ENCODE measurements at places on chromosomes 7 and 10. TPM values are rescaled to one million over a fixed set of nuclear protein-coding genes. Genes with fewer than 3 reads are reported as not detected.

Gene PRSS37
- total RNA-seq = not detected

Gene COA1
- total RNA-seq = 32.4 TPM

Gene RNF148
- not detected for total RNA-seq

DNA sequence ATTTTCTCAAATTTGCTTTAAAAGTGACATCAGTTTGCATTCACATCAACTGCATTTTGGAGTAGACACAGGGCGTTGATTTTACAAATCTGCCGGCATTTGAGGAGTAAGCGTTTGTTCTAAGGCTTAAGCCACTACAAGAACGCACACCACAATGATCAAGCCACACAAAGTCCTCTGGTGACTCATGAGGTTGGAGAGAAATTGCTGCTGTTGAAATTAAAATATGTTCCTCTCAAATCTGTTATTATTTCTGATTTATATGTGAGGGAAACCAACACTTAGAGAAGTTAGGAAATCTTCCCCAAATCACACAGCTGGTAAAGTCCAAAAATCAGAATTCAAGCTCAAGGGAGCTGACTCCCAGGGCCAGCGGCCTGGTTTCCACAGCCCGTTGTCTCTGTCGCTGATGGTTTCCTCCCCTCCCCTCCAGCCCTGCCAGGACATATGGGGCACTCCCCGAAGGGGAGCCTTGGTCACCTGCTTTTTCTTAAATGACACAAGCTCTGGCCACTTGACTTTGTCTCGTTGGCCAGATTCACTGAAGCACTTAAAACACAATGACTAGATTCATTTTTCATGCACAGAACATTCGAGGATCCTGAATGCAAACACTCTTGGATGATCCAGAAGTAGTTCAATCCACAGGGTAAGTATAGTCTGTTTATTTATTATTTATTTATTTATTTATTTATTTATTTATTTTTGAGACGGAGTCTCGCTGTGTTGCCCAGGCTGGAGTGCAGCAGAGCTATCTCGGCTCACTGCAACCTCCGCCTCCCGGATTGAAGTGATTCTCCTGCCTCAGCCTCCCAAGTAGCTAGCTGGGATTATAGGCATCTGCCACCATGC, 29.2 kb upstream of the KLF6 start:
- no peak for DNase-seq

GRCh38 chr10:44258019-44258418, 126.9 kb downstream of the CXCL12 start:
- DNase-seq = no peak

DNA sequence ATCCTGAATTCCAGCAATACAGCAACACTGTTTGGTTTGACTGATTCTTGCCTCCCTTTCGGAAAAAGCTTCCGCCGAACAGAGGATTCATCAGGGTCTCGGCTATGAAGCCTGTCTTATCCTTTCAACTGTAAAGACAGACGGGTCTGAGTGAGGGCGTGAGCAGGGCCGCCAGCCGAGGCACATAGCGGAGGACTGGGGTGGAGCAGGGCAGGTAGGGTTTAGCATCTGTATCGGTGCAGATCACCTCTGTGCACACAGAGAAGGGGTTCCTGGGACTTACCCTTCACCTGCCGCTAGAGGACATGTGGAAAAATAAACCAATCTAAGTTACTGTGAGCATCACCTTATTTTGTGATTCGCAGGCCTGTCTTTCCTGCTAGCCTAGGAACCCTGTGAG, 656.9 kb upstream of the FOXK1 start:
- DNase-seq = no peak

DNA sequence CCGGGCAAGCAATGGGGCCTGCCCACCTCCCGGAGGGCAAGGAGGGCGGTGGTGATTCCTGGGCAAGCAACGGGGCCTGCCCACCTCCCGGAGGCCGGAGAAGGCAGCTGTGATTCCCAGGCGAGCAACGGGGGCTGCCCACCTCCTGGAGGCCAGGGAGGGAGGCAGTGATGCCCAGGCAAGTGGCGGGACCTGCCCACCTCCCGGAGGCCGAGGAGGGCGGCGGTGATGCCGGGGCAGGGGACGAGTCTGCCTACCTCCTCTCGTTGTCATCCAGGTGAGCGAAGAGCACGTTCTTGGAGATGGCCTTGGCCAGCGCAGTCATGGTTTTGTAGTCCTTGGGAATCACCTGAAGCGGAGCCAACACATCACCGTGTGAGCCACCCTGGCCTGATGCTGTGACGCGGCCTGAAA, 49.5 kb upstream of the DNAAF5 start:
- DNase-seq = no peak

DNA sequence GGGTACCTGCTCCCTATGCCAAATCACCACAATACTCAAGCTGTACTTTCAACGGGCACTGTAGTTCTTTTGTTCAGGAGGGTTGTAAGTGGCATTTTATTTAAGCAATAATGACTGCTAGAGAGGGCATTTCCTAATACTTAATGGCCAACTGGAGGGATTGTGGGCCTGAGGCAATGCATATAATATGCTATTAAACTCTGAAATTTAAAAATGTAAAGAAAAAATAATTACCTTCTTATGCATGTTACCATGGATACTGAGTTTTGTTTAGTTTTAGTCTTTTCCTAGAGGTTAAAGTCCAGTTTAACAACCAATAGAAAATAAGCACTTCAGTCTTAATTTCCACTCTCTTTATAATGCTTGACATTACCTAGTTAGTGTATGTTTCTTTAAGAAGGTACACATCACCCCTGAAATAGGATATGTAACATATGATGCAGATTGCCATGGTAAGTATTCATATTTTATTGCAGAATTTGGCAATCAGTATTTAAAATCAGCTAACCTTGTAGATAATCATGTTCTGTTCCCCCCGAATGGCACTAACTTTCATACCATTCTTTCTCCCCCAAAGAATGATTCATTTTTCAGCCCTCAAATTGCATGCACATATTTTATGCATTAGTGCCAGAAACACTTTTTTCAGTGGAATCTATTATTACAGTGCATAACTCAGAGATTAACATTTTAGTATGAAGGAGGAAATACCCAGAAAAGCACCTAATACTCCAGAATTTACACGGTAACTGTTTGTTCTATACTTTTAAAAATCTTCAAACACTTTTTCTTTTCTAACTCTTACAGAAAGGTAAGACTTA, 90.3 kb upstream of the ZNF438 start:
- no peak for DNase-seq

DNA sequence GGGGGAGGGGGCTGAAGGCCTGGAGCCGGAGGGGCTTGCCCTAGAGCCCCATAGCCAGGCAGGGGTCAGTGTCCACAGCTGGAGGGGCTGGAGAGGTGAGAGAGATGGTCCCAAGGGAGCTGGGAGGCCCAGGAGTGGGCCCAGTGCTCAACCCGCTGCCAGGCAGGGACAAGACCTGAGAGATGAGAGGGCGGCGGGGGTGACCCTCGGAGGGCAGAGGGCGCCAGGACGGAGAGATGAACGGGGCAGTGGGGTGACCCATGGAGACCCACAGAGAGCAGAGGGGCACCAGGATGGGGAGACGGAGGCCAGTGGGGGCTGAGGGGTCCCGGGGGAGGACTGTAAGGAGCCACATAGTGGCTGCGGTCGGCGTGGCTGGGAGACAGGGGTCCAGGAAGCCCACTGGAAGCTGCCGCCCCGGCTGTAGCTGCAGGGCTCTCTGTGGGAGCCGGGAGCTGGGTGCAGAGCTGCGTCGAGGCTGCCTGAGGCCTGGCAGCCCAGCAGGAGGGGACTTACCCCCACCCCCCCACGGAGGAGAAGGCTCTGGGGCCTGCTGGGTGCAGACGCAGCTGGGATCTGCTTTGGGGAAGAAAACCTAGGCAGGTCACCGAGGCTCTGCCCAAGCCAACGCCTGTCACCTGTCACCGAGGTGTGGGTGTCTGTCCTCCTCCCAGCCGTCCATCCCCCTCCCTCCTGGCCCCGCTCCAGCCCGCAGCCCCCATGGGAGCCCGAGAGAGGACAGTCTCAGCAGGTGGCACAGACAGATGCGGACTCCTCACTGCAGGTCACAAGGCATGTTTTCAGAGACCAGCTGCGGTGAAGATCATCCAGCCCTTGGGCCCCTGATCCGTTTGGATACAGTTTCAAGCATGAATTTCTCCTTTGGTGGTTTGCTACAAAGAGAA, 25.1 kb downstream of the PWWP2B start:
- DNase-seq = no peak

DNA sequence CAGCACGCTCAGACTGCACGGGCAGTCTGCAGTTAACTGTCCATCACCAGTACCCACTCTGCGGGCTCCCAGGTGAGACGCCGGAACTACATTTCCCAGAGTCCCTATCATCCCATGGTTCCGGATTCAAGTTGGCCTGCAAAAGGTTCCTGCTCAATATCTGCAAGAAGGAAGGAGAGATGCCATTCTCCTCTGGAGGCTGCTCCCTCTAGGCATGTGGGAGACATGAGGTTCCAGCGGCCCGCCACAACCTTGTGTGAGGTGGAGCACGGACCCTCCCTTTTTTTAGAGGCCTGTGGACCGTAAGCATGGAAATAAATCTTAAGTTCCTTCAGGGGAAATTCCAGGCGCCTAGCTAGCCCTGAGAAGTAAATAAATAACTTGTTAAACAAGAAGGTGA, 29.7 kb downstream of the NUP42 start:
- DNase-seq = no peak

- DNase-seq = no peak
Observed at GRCh38 chr10:34524369-34525091, 290.6 kb downstream of the PARD3 start.

Data from esophagus squamous epithelium (tissue), 5 donors.